Breast epithelium (tissue), 4 donors: ENCODE measurements at places on chromosomes 6 and 20. TPM values are rescaled to one million over a fixed set of nuclear protein-coding genes. Genes with fewer than 3 reads are reported as not detected.

EPHA7 gene
- total RNA-seq = 1.8 TPM

ULBP3 gene
- 2.0 TPM for total RNA-seq

TNFRSF6B gene
- total RNA-seq = 2.8 TPM

DNA sequence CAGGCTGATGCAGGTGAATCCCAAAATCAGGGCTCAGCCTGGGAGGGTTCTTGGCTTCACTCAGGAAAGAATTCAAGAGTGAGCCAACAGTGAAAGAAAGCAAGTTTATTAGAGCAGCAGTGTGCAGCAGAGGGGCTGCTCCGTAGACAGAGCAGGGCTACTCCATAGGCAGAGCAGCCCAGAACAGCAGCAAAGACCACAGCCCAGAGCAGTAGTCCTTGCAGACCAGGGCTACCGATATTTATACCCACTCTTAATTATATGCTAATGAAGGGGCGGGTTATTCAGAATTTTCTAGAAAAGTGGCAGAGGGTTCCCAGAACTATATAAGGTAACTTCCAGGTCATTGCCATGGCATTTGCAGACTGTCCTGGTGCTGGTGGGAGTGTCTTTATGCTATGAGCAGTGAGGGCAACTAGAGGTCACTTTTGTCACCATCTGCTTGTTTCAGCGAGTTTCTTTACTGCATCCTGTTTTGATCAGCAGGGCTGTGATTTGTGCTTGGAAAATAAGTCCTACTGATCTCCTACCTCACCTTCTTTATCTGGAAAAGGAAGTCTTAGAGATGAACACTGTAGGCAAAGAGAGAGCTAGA, 39.8 kb upstream of the PTPN1 start:
- H3K4me1 ChIP-seq = no peaks in the 10 kb centered on the region
- no peak overlapping the region for H3K4me3 ChIP-seq
- no peaks in the 10 kb centered on the region for H3K27me3 ChIP-seq
- peak overlapping the region; percentile 1 for H3K27ac ChIP-seq

GRCh38 chr6:124792386-124792785, 169.9 kb upstream of the RNF217 start:
- H3K27ac ChIP-seq = no peak overlapping the region
- H3K4me3 ChIP-seq = no peak overlapping the region
- no peaks in the 10 kb centered on the region for H3K36me3 ChIP-seq
- H3K27me3 ChIP-seq = no peaks in the 10 kb centered on the region

- DNase-seq = no peak
- no peak overlapping the region for H3K4me3 ChIP-seq
- no peaks in the 10 kb centered on the region for H3K36me3 ChIP-seq
- no peaks in the 10 kb centered on the region for H3K27me3 ChIP-seq
- no peaks in the 10 kb centered on the region for H3K4me1 ChIP-seq
These were observed 113.7 kb upstream of the GGTLC1 start for GRCh38 chr20:24102290-24102689.

DNA sequence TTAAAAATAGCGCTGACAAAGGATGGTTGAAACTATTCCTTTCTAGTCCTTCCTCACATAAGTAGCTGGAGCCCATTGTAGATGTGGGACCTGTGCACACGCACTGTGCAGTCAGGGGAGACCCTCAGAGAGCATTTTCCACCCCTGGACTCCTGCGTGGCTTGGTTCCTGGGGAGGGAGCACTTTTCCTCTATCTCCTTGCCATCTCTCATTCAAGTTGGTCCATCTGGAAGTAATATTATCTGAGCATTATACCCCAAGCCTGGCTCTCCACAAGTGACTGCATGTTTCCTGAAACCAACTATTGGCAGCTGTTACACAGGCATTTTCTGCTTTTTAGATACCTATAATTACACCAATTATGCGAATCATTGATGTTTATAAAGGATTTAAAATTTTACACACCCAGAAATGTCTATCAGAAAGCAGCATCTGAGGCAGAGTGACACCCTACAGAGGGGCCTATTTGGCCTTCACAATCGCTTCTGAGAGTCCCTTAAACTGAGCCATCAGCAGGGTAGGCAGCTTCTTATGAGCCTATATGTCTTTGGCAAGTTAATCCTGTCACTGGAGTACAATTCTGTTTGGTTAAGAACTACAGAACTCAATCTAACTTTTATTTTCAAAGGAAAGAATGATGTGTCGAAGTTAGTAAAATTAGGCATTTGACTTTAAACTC, 18.7 kb downstream of the SOX4 start:
- H3K4me3 ChIP-seq = no peak overlapping the region
- H3K27me3 ChIP-seq = no peaks in the 10 kb centered on the region
- no peaks in the 10 kb centered on the region for H3K36me3 ChIP-seq
- no peaks in the 10 kb centered on the region for H3K4me1 ChIP-seq
- no peak for DNase-seq

GRCh38 chr6:56040223-56040622, 164.8 kb upstream of the BMP5 start:
- H3K4me3 ChIP-seq = no peak overlapping the region
- H3K4me1 ChIP-seq = no peaks in the 10 kb centered on the region
- H3K27me3 ChIP-seq = no peaks in the 10 kb centered on the region
- H3K36me3 ChIP-seq = no peaks in the 10 kb centered on the region
- H3K27ac ChIP-seq = no peak overlapping the region
- no peak for DNase-seq
